Kidney epithelial cell (primary cell): ENCODE measurements at places on chromosomes 1 and 21. TPM values are rescaled to one million over a fixed set of nuclear protein-coding genes. Genes with fewer than 3 reads are reported as not detected.

ARL8A gene
- 57.8 and 59.7 TPM in 2 replicates for total RNA-seq

ARHGAP30 gene
- 0.07 and 0.42 TPM in 2 replicates for total RNA-seq

UBL4B gene
- total RNA-seq, result not detected in 2 replicates

GBP6 gene
- 0.21 and 1.1 TPM in 2 replicates for total RNA-seq

GRCh38 chr1:83033682-83034081, 965.2 kb downstream of the TTLL7 start:
- no peak for DNase-seq

GRCh38 chr1:37795340-37796125, 1.9 kb downstream of the MANEAL start:
- no peak for DNase-seq

DNA sequence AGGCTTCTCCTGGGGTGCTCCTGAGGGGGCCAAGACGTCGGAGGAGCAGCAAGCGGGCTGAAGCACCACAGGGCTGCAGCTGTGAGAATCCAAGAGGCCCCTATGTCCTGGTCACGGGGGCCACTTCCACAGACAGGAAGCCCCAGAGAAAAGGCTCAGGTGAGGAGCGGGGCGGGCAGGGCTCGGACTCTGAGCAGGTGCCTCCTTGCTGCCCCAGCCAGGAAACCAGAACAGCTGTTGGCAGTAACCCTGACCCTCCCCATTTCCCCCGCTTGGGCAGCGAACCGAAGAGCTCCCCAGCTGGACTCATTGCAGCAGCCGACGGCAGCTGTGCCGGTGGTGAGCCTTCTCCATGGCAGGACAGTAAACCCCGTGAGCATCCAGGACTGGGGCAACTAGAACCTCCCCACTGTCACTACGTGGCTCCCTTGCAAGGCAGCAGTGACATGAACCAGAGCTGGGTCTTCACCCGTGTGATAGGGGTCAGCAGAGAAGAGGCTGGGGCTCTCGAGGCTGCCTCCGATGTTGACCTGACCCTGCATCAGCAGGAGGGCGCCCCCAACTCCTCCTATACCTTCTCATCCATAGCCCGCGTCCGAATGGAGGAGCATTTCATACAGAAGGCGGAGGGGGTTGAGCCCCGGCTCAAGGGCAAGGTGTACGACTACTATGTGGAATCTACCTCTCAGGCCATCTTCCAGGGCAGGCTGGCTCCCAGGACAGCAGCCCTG, 625 bp downstream of the KLHDC7A start:
- DNase-seq, result peak; percentile 38

GRCh38 chr21:31732597-31733550, 956 bp upstream of the SCAF4 start:
- DNase-seq, result no peak

- DNase-seq, result no peak
Observed at GRCh38 chr1:212430955-212431394, 1.7 kb upstream of the NENF start.

GRCh38 chr1:51663105-51663504, 46.2 kb downstream of the OSBPL9 start:
- no peak for DNase-seq

GRCh38 chr1:240524356-240525069, 87.4 kb downstream of the GREM2 start:
- no peak for DNase-seq

DNA sequence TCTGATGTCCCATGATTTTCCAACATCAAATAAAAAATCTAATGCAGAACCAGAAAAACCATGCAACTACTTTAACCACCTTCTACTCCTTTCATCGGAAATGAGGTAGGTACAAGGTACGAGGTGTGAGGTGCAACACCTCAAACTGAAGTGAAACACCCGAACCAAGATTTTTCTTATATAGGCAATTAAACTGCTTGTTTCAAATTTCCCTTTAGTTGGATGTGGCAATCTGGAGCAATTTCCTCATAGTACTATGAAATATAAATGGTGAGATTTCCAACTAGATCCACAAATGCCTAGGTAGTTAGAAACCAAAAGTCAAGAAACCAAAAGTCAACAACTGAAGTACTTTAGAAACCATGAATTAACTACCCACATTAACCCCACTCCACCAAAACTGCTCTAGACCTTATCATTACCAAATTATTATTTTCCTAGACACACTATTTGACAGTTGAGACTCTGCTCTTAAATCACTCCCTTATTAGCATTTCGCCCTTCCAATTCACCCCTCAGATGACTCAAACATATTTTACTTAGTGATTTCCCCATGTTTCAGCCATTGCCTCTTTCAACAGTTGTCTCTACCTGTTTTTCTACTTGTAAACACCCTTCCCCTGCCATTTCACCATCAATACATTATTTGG, 37.8 kb downstream of the FUBP1 start:
- no peak for DNase-seq

DNA sequence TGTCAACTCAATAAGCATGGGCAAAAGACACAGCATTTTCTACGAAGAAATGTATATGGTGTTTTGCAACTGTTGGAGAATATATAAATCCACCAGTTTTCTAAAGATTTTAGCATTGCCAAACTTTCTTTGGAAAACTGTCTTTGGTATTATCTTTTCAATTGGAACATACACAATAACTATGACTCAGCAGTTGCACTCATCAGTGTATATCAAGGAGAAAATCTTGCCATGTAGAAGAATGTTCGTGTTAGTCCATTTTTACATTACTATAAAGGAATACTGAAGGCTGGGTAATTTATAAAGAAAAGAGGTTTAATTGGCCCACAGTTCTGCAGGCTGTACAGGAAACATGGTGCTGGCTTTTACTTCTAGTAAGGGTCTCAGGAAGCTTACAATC, 41.1 kb downstream of the PRKAA2 start:
- DNase-seq, result no peak

DNA sequence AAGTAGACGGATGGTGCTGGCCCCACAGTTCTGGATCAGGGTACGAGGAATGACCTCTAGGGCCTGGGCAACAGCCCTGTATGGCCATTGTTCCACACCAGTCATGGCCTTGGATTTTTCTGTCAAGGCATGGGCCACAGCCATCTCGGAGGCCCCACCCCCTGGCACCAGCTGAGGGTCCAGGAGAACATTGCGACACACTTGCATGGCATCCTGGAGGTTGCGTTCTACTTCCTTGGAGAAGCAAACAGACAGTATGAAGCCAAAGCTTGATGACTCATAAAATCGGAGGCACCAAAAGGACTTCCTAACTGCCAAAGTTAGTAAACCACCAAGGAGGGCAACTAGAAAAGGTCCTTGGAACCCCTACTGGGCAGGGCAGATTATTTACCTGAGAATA, 11.9 kb upstream of the VHLL start:
- no peak for DNase-seq

- no peak for DNase-seq
Observed at GRCh38 chr1:7885513-7886404, 32.9 kb upstream of the UTS2 start.

DNA sequence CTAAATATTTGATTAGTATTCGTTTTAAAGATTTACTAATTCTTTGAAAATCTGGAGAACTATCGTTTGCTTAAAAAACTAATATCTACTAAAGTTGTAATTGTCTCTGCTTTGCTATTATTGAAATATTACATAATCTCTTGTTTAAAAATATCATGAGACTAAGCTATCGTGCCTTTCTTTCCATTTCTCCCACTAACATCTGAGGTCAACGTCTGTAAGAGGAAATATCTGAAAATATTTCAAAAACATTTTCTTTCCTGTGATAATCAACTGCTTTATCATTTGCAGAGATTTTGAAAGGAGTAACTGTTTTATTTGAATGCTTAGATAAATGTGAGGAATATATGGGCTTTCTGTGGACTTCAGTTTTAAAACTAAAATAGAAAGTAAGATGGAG, 694.1 kb downstream of the USP25 start:
- DNase-seq, result no peak

- DNase-seq, result no peak
Observed at GRCh38 chr21:41055266-41055665, 112.7 kb upstream of the BACE2 start.

DNA sequence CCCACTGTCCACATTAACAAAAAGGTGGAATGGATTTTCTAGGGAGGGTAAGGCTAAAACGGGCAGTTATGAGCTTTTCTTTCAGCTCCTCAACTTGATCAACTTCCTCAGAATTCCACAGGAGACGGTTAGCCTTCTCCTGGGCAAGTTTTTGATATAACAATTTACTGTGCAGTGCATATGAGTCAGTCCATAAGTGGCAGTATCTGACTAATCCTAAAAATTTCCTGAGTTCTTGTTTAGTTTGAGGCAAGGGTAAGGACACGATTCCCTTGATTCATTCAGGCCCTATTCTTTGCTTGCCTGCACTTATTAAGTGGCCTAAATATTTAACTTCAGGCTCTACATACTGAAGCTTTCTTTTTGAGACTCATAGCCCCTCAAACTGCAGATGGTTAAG, 6.2 kb upstream of the AADACL3 start:
- DNase-seq, result no peak
